ENCODE measurements at places on chromosomes 7 and 10. TPM values are rescaled to one million over a fixed set of nuclear protein-coding genes. Genes with fewer than 3 reads are reported as not detected.

DNA sequence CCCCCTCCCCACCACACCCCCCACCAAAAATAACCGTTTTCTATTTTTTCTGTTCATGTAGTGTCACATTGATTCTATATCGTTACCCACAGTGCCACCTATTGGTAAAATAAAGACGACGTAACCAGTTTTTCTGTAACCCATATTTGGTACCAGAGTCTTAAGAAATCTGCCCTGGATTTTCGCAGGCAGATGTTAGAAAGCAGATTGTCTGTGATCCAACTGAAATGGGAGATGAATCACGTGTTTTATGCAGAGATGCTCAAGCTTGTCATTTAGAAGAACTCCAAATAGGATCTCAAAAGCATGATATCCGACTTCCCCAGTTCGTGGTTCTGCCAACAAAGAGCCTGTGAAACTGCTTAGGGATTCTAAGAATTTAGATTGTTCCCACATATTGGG is 261.1 kb upstream of the CSTF2T start:
- DNase-seq: peak; percentile 36

GRCh38 chr7:14270099-14270498 is 280.6 kb upstream of the ETV1 start:
- no peak for DNase-seq

DNA sequence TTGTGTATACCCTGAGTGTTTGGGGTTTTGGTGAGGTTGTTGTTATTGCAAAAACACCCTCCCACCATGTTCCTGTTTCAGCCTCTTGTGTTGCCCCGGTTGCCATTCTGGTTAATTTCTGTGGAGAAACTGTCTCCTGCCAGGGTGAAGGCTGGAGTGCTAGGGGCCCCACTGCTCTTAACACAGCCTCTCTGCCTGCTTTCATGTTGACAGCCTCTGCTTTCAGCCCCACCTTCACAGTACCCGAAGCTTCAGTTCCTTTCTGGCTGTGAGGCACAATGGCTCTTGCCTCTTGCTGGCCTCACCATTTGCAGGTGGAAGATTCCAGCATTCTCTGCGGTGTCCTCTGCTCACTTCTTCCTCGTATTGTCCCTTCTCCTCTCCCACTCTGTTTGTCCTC is 19.2 kb downstream of the SLC18A2 start:
- no peak for DNase-seq

DNA sequence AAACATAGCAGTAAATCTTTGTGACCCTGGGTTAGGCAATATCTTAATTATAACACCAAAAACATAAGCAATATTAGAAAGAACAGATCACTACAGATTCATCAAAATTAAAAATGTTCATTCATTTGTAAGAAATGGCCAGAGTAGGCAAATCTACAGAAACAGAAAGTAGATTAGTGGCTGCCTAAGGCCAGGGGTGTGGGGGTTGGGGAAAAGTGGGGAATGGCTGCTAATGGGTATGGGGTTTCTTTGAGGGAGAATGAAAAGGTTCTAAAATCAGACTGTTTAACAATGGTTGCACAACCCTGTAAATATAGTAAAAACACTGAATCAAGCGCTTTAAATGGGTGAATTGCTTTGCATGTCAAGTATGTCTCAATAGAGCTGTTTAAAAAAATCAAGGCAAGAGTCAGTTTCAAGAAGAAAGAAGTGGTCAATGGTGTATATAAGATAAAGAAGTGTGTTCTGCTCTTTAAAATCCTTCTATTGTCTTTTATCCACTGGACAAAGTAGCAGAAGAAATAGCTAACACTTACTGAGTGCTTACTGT is 42.6 kb downstream of the CDK6 start:
- DNase-seq: no peak

- DNase-seq: no peak
Observed at GRCh38 chr7:1550005-1550845, 5.8 kb downstream of the TMEM184A start.

- DNase-seq: no peak
Observed at GRCh38 chr10:20768843-20769242, 128.3 kb downstream of the NEBL start.

ASB10 gene
- total RNA-seq: not detected

RET gene
- total RNA-seq: not detected
